ENCODE measurements at places on chromosomes 5 and 9.

- no peak for DNase-seq
Observed at GRCh38 chr9:73180403-73180802, 28.7 kb downstream of the ANXA1 start.

GRCh38 chr5:59036274-59036961, 453.5 kb downstream of the RAB3C start:
- no peak for DNase-seq

- DNase-seq: peak; percentile 68
Observed at GRCh38 chr5:109450129-109450877, 40.5 kb upstream of the PJA2 start.

GRCh38 chr9:124559871-124560270, 52.7 kb upstream of the NR5A1 start:
- DNase-seq: no peak

GRCh38 chr5:150317048-150318003, 14.6 kb upstream of the ARSI start:
- peak; percentile 100 for DNase-seq

DNA sequence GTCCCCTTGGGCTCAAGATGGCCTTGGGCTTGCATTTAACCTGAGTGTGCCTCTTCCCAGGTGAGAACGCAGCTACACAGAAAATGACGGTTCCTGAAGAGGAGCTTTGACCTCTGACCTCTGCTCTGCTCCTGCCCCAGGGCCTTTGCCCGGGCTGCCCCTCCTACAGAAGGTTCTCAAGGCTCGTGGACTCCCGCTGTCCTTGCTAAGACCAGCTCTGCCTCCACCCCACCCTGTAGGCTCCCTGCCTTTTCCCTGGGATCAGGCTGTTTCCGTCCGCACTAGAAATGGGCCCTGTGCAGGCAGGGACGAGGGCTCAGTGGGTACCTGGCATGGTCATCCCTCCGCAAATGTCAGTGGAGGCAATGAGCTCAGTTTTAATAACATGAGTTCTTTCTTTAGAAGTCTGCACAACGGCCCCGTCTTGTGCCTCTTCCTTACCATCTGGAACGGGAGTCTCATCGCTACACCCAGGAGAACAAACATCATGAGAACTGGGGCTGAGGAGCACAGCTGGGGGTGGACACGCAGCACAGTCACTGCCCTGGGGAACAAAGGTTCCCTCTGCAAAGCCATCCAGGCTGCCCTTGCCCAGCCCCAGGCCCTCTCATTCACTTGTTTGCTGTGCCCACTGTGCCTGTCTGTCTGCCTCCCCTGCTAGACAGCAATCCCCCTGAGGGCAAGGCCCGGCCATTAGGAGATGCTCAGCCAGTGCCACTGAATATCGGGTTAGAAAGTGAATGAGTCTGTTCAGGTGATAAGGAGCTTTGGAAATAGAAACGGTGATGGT, 26.7 kb upstream of the LPCAT1 start:
- DNase-seq: no peak

- DNase-seq: peak; percentile 82
Observed at GRCh38 chr5:174065528-174066197, 20.2 kb downstream of the NSG2 start.

GRCh38 chr5:175800656-175801081, 70.7 kb upstream of the CPLX2 start:
- no peak for DNase-seq

DNA sequence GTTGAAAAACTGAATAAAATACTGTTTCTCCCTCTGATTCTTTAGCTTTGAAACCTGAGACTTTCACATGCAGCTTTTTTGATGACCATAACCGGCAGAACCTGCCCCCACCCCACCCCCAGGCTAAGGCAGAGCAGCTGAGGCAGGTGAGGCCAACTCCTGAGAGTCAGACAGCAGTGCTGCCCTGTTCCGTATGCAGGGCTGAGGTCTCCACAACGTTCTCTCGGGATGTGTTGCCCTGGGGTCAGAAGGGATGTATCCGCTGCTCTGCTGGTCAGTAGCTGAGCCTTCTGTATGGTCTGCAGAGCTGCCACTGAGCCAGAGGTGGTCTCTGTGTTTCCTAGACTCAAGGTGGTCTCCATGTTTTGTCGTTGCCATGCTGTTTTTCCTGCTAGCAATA, 190.5 kb downstream of the AOPEP start:
- peak; percentile 91 for DNase-seq

DNA sequence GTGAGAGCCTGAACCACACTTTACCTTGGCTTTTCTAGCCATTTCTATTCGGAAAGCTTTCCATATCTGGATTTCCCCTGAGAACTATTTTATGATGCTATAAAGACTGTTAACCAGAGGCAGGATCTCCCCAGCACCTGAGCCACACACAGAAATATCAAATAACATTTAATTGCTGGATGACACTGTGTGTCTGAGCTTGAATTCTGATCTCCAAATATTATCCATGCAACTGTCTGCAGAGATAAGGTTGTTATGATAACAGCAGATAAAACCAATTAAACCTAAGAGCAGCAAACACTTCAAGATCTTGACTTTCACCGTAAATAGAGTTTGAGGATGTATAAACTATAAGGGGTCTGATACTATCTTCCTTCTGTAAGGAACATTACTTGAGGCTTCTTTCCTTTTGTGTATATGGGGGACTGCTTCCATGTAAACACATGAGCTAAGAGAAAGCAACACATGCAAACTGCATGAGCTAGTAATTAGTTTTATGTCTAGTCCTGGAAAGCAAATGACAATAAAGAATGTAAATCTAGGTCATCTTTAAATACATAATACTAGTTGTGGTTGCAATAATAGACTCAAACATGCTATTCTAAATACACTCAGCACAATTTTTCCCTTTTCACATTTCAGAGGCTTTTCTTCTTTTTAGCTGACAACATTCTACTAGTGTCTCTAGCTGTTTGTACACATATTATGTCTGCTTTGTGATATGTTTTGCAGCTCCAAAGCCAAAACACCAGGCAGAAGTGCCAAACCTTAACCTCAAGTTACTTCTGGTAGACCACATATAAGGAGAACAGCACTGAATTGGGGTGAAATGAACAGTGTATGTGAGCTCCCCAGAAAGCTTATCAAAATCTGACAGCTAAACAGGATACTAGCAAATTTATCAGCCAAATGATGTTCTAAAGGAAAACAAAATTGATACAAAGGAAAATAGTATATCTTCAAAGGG, 136.5 kb downstream of the EFNA5 start:
- no peak for DNase-seq
